ENCODE measurements at places on chromosomes 16 and 17.

DNA sequence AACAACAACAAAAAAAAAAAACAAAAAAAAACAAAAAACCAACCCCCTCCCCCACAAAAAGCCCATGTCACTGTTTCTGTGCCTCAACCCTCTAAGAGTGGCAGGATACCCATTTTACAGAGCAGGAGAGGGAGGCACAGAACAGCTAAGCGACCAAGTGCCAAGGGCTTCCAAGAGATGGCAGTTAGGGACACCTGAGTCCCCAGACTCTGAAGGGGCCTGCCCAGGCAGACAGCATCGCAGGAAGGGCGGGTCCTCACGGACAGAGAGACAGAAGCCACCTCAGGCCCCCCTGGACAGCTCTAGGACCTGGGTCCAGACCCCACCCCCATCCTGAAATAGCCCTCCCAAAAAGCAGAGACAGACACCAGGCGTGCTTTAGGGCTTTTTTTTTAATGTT is 21.6 kb upstream of the CPSF4L start:
- DNase-seq, result no peak

GRCh38 chr16:68078701-68079375 is 6.3 kb upstream of the NFATC3 start:
- no peak for DNase-seq

- DNase-seq, result no peak
Observed at GRCh38 chr17:62078009-62078408, 12.9 kb upstream of the MED13 start.

GRCh38 chr16:48542020-48542473 is 67.9 kb downstream of the N4BP1 start:
- DNase-seq, result no peak

GRCh38 chr16:19748389-19749168 is 30.5 kb downstream of the IQCK start:
- no peak for DNase-seq

DNA sequence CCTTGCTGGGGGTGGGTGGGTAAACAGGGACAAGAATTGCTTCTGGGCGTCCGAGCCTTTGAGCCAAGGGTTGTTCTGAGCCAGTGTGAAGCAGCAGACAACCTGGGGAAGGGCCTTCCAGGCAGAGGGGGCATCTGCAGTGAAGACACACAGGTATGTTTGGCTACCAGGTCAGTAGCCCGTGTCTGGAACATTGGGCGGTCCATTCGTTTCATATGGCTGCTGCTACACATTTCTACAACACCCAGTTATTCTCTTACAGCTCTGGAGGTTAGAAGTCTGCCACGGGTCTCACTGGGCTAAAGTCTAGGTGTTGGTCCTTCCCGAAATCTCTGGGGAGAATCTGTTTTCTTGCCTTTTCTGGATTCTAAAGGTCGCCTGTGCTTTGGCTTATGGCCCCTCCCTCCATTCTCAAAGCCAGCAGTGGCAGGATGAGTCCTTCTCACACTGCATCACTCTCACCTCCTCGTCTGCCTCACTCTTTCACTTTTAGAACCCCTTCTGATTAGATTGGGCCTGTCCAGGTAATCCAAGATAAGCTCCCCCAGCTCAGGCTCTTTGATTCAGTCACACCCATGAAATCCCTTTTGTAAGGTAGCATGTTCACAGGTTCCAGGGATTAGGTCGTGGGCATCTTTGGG is 136.1 kb downstream of the CLEC16A start:
- DNase-seq, result no peak

- DNase-seq, result peak; percentile 76
Observed at GRCh38 chr16:391885-392335, 5.1 kb upstream of the NME4 start.

DNA sequence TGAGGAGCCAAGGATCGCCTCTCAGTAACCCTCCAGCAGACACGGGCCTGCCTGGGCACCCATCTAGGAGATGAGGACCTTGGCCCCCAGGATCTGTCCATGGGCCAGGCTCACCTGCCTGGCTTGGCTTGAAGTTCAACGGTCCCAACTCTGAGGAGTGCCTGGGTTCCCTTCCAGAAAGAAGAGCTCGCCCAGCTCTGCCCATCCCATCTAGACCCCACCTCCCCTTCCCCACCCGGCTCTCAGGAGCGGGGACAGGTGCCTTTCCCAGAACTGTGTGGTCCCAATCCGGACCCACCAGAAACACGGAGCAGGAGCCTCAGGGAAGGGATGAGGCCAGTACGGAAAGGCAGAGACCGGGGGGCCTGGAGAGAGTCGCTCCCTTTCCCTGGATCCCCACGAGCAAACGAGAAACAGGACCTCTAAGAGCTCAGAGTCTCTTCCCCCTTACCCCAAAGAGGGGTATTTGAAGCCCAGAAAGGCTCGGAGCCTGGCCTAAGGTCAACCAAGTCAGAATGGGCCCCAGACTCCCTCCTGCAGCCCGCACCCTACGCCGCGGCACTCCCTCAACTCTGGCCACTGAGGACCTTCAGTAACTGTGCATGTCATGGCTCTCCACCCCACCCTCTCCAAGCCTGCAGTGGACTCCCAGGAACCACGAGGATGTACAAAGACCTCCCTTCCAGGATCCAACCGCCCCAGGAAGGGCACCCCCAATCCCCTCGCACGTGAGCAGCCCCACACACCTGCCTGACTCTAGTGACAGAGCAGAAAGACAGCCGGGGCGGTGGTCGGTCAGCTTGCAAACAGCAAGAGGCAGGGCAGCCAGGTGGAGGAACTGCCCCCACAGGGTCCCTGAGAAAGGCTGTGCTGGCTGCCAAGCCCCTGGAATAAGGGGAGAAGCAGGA is 5.4 kb downstream of the CLUH start:
- no peak for DNase-seq

DNA sequence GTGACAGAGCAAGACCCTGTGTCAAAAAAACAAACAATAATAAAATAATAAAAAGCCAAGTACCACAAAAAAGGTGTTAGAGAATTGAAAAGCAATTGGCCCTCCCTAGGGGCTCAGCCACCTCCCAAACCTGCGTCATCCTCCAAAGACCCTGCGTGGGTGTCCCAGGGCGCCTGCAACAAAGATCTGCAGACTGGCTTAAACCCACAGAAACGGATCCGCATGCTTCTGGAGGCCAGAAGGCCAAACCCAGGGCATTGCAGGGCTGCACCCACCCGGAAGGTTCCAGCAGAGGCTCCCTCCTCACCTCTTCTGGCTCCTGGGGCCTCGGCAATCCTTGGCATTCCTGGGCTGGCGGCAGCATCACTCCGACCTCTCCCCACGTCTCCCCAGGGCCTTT is 1.5 kb downstream of the ENPP7 start:
- DNase-seq, result no peak

DNA sequence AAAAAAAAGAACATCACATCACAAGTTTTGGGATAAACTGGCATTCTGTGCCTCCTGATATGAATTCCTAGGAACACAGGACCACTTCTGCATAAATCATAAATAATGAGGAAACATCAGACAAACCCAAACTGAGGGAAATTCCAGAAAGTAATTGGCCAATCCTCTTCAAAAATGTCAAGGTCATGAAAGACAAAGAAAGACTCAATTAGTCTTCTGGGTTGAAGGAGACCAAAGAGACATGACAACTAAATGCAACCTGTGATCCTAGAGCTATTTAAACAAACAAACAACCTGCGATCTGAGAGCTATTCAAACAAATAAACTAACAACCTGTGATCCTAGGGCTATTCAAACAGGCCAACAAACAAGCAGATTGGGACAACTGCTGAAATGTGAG is 144.3 kb downstream of the VPS53 start:
- no peak for DNase-seq

DNA sequence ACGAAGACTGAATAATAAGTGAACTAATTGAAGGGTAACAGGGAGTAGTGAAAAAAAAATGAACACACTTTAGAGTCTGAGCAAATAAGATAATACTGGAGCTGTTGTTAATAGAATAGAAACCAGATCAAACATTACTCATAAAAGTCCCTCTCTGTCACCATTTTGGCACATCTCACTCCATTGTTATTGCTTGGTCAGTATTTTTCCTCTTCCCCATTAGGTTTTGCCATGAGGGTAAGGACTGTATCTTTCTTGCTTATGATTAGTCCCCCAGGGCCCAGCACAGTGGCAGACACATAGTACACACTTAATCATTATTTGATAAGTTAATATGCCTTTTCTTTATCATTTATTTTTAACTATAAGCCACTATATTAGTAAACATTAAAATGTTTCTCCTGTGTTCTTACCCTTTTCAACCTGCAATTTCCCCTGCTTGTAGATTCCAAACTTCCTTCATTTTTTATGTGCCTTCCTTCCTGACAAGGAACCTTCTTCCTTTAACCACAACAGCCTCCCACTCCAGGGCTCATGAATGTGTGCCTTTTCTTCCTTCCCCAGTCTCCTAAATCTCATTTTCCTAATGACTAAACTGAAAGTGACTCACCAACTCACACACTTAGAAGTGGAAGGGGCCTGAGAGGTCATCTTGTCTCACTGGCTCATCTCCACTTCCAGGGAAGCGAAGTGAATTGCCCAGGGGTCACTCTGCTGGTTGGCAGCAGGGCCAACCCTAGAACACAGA is 88.2 kb upstream of the HAS3 start:
- no peak for DNase-seq

- no peak for DNase-seq
Observed at GRCh38 chr16:27281243-27281642, 12.7 kb upstream of the NSMCE1 start.

DNA sequence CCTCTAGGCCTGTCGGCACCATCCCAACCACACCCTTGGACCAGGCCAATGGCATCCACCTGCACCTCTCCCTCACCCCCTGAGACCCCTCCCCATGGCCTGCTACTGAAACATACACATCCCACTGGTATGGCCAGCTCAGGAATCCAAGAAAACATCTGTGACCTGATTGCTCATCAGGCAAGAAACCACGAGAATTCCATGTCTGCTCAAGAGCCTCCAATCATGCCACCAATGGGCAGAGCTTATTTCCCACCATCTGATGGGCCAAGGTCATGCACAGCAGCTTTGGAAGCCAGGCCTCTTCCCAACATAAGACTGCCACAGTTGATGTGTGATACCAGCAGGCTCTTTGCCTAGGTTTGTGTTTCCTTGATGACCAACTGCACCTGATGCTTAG is 190.1 kb downstream of the C16orf78 start:
- no peak for DNase-seq

DNA sequence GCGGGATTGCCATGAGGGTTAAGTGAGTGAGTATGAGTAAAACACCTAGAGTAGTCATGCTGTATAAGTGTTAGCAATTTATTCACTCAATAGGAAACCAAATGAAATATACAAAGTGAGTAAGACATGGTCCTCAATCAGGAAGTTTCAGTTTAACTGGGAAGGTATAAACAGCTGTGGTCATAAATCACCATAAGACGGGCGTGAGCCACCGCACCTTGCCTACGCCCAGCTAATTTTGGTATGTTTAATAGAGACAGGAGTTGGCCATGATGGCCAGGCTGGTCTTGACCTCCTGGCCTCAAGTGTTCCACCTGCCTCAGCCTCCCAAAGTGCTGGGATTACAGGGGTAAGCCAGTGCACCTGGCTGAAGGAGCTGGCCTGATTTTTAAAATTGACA is 27.0 kb downstream of the RNF135 start:
- no peak for DNase-seq

DNA sequence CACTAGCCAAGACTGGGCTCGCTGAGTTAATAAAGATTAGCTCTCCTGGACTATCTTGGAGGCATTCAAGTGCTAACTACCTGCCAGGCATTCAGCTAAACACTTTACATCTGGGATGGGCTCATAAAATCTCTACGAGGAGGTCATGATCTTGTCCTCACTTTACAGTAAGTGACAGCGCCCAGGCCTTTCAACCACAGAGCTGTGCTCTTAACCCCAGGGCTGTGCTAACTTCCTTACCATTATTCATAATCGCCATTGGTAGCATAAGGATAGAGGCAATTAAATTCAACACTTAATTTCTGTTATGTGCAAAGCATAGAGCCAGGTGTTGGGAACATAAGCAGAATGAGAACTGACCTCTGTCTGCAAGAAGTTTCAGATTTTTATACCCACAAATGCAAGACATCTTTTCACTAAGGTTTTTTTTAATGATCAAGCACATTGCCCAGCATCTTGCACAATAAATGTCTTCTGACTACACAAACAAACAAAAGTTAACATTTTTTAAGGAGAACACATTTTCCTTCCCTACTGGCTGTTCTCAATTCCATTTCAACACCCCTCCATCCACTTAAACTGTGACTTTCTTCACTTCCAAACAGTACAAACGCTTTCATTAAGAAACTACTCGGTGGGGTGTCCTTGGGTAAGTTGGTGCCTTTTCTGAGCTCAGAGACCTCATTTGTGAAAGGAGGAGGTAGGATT is 172.3 kb downstream of the C16orf78 start:
- no peak for DNase-seq

DNA sequence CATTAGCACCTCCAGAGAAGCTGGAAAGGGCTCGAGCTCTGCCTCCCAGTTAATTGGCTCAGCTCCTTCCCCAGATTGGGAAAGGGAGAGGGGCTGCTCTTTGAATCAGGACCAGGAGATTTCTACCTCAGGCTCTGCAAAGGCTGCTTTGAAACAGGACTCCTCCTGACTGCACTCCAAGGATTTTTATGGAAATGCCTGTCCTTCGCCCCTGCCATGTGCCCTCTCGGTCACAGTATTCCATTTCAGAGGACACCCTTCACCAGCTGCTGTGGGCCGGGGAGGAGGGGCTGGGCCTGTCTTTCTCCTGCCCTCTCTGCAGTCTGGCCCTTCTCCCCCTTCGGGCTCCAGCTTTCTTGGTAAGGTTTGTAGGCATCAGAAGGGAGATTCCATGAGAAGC is 13.6 kb downstream of the MRM1 start:
- no peak for DNase-seq

Measured in effector memory CD8-positive, alpha-beta T cell (primary cell).